ENCODE measurements at places on chromosomes 5 and 9.

DNA sequence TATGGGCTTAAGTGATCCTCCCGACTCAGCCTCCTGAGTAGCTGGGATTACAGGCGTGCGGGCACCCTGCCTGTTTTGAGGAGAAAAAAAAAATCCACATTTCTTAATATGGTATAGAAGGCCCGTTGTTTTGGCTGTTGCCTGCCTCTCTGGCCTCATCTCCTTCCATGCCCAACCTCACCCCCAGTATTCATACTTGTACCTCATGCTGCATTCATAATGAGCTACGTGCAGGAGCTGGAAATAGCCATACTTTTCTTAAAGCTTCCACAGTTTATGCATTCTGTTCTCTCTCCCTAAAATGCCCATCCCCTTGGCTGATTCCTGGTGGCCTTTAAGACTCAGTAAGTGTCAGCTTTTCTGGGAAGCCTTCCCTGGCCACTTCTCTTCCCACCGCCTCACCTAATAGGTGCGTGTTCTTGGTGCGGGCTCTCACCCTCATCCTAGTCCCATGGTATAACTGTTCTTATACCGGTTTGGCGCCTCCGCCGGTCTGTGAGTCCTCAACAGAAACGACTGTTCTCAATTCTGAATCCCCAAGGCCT lies 2.1 kb upstream of the TPM2 start:
- DNase-seq = no peak

- DNase-seq = no peak
Observed at GRCh38 chr5:141816598-141817399, 61.4 kb downstream of the PCDH1 start.

GRCh38 chr5:42677156-42677842 lies 79.3 kb upstream of the CCDC152 start:
- no peak for DNase-seq

- DNase-seq = no peak
Observed at GRCh38 chr5:16856531-16856930, 79.6 kb downstream of the MYO10 start.

DNA sequence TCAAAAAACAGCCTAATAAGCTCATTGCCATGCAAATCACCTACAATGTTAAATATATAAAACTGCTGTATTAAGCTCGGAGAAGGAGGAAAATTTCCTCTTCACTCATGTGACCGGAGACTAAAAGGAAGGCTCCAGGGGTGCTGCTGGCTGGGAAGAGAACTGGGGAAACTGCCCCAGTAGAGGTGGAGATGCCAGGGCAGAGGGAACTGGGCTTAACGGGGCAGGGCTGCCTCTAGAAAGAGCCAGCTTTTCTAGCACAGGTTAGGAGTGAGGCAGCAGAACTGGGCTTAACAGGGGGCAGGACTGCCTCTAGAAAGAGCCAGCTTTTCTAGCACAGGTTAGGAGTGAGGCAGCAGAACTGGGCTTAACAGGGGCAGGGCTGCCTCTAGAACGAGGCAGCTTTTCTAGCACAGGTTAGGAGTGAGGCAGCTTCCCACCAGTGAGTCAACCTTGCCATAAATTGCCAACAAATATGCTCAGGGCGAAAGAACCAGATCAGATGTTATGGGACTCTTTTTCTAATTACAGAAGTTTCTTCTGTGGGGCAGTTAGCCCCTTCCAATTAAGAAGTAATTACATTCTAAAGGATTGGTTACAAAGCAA lies 115.3 kb downstream of the FANCC start:
- DNase-seq = no peak

DNA sequence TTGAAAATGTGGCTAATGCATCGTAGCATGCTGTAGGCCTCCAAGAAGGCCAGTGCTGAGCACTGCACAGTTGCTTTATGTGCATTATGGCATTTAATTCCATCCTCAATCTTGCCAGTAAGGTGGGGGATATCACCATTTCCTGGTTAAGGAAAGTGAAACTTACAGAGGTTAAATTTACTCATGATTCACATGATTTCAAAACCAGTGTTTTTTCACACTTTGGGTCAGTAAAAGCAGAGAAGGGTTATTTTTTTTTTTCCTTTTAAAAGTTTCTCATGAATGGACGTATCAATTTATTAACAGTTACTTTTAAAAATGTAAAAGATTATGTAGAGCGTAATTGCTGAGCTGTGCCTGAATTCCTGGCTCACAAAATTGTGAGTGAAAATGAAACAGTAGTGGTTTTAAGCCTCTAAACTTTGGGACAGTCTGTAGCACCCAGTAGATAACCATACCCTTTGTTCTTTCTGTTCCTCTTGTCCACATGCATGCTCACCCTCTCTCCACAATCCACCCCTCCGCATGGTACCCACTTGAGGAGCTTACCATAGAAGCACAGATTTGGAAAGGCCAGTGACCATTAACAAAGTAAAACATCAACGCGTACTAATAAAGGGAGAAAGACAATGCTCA lies 21.2 kb downstream of the MAST4 start:
- DNase-seq = no peak

DNA sequence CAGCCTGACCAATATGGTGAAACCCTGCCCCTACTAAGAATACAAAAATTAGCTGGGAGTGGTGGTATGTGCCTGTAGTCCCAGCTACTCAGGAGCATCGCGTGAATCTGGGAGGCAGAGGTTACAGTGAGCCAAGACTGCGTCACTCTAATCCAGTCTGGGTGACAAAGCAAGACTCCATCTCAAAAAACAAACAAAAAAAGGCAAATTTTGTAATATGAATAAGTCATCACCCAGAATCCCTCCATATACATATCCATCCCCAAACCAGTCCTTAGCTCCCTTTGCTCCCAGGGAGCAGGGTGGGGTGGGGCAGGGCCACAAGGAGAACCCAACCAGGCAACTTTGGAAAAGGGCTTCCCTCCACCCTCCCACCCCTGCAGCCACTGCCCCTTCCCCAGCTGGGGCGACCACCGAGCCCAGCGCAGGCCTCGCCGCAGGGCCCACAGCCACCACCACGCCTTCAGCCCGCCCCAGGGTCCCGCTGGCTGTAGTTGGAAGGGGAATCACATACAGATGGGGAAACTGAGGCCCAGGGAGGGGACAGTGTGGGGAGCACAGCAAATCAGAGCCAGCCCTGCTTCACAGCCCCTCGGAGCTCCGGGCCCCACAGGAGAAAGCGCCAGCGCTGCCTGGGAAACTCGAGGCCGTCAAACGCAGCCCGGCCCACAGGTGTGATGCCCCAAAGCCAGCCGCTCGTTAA lies 7.8 kb downstream of the NOTCH1 start:
- no peak for DNase-seq

DNA sequence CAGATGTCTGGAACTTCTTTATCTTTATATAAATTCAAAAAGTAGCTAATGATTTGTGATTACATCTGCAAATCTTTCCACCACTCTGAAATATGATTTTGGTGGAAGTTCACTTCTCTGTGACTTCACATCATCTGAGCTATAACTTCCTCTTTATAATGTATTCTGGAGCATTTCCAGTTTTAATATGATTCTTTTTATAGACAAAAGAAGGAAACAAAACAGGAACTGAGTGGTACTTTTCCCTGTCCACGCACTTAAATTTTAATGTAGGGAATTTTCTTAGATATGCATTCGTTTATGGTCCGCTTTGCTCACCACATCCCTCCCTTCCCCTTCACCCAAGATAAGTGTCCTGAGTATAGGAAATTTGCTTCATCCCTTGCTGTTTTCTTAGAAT lies 333.5 kb downstream of the CHSY3 start:
- DNase-seq = no peak

- no peak for DNase-seq
Observed at GRCh38 chr5:63774939-63775338, 187.3 kb downstream of the HTR1A start.

- no peak for DNase-seq
Observed at GRCh38 chr9:121323449-121324151, 46.5 kb downstream of the STOM start.

DNA sequence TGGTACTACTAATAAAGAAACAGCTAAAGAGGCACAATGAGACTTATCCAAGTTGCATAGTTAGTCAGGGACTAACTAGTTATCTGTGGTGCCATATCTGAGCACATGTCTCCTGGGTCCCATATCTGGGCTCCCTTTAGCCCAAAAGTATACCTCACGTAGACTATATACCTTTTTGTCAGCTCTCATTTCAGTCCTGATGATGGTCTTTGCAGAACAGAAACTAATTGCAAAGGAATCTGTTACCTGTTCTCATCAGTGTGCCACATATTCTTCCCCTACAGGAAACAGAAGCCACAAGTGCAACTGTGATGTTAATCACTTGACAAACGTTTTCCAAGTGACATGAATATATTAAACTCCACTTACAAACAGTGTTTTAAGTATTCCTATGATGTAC lies 395.2 kb downstream of the KIAA0825 start:
- no peak for DNase-seq

GRCh38 chr5:173094012-173094661 lies 38.0 kb downstream of the CREBRF start:
- no peak for DNase-seq

All from effector memory CD4-positive, alpha-beta T cell (primary cell).